Stimulated activated CD8-positive, alpha-beta memory T cell treated with anti-CD3 and anti-CD28 coated beads, Interleukin-4, amount 100 ng/mL, for 48 hours (primary cell): ENCODE measurements at places on chromosomes 12 and 14.

DNA sequence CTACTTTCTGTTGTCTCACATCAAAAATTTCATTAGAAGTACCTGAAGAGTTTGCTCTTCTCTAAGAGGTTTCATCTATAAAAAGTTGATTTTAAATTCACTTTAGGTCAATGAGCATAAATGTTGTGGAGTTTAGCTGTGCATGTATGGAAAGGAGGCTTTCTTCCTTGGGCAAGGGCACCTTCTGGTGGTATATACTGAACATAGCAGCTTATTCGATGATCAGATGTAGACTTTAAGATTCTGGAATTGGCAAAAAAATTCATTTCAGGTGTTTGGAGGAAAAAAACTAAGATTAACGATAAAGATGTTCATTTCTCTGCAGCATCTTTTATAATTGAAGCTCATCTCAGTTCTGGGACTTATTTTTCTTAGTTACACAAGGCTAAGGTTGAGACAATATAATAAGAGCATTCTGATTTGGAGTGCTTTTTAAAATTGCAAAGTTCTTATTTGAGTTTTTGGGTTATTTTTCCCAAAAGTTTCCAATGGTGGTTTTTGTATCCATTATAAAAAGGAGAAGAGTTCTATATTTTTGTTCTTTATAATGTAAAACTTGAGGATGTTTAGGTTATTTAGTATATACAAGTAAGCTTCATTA, 46.8 kb downstream of the TMEM117 start:
- DNase-seq, result no peak

DNA sequence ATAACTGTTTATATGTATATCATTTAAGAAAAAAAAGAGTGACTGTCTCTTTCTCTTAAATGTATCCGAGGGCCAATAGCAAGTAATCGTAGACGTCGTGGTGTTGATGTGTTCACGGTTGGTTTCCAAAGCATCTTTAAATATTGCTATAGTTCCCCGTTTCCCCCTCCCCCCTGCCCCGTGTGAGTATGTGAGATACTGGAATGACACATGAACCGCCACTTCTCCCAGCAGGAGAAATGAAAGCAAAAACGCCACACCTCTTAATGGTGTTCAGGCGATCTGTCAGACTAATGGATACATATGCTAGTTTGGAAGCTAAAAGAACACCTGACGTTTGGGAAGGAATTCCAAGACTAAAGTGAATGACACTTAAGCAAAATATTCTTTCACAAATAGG, 258.3 kb downstream of the FOXN3 start:
- DNase-seq, result no peak

DNA sequence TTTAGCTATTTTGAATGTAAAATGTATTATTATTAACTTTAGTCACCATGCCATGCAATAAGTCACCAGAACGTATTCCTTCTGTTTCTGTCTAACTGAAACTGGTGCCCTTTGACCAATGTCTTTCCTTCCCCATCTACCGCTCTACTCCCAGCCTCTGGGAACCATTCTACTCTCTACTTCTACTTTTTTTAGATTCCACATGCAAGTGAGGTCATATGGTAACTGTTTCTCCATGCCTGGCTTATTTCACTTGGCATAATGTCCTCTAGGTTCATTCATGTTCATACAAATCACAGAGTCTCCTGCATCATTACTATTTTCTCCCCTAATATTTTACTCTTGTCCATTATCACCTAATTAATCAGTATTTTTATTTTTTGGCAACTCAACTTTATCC, 160.1 kb downstream of the TMX1 start:
- no peak for DNase-seq

GRCh38 chr12:32756476-32757066, 874 bp upstream of the YARS2 start:
- no peak for DNase-seq
